ENCODE measurements at places on chromosomes 6 and 20. TPM values are rescaled to one million over a fixed set of nuclear protein-coding genes. Genes with fewer than 3 reads are reported as not detected.

- DNase-seq: no peak
These were observed 34.3 kb downstream of the PHF20 start for GRCh38 chr20:35806075-35806474.

The RBM24 gene
- total RNA-seq: 4.0 TPM

The CFAP206 gene
- 0.86 TPM for total RNA-seq

The MOXD1 gene
- total RNA-seq: 83.6 TPM

DNA sequence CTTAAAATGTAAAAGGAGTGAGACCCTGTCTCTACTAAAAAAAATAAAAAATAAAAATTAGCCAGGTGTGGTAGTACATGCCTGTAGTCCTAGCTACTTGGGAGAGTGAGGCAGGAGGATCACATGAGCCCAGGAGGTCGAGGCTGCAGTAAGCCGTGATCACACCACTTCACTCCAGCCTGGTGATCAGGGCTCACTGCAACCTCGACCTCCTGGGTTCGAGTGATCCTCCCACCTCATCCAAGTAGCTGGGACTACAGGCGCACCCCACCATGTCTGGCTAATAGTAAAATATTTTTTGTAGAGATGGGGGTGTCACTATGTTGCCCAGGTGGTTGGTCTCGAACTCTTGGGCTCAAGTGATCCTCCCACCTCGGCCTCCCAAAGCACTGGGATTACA is 8.1 kb upstream of the FOXS1 start:
- no peak for DNase-seq

GRCh38 chr6:151130329-151130728 is 109.4 kb upstream of the AKAP12 start:
- no peak for DNase-seq

Data from neural crest cell (in vitro differentiated cells).